ENCODE measurements at places on chromosomes 7 and 10.

DNA sequence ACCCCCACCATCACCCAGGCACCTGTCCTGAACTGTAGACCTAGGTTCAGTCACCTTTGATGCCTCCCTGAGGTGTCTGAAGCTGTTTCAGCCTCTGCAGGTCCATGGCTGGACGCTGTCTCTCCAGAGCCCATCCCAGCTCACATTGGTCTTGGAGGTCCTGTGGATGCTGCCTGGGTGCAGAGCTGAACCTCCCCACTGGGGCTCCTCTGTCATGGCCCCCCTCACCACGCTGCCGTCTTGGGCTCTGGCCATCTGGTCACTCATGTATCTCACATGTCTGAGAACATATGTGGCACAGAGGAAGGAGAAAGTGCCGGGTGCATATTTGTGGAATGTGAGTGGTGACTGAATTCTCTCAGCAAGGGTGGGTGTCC is 108.9 kb downstream of the NKX6-2 start:
- DNase-seq, result no peak

- DNase-seq, result peak; percentile 26
These were observed 13.5 kb downstream of the SLC25A13 start for GRCh38 chr7:96308253-96308949.

GRCh38 chr10:74641659-74642058 is 184.7 kb upstream of the KAT6B start:
- no peak for DNase-seq

GRCh38 chr7:88669913-88670312 is 89.6 kb upstream of the ZNF804B start:
- no peak for DNase-seq

GRCh38 chr7:158282461-158283001 is 305.1 kb downstream of the PTPRN2 start:
- DNase-seq, result no peak

DNA sequence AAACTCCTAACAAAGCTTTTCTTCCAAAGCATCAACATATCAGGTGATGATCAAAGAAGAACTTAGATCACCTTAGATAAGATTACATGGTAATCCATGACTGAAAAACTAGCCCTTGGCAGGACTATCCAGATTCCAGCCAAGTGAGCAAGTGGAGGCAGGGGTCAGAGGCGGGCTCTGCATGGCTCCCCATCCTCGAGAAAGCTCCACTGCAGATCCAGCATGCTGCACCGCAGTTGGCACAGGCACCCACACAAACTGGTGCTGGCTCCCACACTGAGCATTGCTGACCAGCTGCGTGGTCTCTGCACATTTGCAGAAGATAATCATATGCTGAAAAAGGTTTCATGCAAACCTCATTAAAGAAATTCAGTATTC is 10.1 kb downstream of the PSAP start:
- DNase-seq, result no peak

- peak; percentile 31 for DNase-seq
These were observed 164.3 kb downstream of the LCOR start for GRCh38 chr10:96996275-96996965.

GRCh38 chr7:66256281-66256680 is 51.1 kb downstream of the TPST1 start:
- no peak for DNase-seq

- DNase-seq, result peak; percentile 30
These were observed 239.2 kb upstream of the AKR1E2 start for GRCh38 chr10:4586776-4587175.

GRCh38 chr10:117518246-117518645 is 24.3 kb upstream of the EMX2 start:
- no peak for DNase-seq

DNA sequence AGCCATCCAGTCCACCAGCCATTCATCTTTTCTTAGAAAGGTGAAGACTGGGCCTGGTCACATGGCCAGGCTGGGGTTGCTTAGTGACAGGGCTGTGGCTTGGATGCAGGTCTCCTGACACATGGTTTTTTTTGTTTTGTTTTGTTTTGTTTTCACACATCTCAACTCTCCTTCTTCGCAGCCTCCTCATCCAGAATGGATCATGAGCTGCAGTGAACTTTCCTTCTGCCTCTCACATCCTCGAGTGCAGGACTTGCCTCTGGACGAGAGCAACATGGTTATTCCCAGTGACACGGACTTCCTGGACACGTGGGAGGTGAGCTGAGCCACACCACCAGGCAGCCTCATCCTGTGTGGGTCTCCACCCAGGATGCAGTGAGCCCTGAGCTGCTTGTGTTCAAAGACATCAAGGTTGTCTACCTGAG is 9.5 kb downstream of the AKR1E2 start:
- no peak for DNase-seq

DNA sequence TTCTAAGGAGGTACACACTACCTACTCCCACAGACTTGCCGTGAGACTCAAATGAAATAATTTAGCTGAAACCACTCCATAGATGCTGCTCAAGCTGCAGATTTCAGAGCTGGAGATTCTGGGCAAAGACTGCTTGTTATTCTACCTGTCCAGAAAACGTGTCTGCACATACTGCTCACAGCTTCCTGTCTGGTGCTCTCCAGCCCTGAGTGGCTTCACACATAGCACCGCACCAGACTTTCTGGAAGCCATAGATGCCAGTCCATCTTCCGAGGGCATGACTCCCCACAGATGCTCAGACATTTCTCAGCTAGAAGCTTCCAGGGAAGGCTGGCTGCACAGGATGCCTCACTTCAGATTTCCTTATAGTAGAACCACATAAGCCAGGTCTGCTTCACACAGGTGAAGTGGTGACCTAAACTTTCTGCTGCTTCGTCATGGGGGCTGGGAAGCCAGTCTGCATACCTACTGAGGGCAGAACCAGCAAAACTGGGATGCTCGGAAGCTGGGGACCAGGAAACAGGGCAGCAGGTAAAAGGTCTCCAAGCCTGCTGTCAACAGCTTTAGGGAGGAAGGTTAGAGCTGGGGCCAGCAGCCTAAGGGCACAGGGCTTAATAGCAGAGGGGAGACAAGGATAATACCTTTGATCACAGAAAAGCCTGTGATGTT is 18.2 kb downstream of the CCDC6 start:
- no peak for DNase-seq

DNA sequence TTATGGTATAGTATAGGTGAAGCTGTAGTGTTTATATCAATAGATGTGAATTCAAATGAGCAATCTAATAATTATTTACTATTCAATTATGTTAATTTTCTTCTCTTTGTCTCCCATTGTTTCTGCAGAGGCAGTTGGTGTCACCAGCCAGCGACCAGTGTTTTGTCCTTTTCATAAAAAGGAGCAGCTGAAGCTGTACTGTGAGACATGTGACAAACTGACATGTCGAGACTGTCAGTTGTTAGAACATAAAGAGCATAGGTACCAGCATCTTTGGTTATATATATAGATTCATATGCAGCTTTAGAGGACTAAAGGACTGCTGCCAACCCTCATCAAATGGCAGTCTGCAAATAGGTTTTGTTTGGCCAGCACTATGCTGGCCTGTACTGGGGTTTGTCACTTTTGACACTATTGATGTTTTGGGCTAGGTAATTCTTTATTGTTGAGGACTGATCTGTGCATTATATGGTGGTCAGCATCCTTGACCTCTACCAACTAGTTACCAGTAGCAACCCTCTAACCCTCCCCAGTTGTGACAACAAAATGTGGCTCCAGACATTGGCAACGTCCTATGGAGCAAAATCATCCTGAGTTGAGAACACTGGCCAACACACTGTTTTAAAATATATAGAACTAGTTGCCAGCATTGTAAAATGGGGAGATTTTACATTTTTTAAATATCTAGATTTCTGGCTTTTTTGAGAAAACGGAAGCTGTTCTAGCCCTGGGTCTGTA is 59.2 kb downstream of the TRIM24 start:
- no peak for DNase-seq

DNA sequence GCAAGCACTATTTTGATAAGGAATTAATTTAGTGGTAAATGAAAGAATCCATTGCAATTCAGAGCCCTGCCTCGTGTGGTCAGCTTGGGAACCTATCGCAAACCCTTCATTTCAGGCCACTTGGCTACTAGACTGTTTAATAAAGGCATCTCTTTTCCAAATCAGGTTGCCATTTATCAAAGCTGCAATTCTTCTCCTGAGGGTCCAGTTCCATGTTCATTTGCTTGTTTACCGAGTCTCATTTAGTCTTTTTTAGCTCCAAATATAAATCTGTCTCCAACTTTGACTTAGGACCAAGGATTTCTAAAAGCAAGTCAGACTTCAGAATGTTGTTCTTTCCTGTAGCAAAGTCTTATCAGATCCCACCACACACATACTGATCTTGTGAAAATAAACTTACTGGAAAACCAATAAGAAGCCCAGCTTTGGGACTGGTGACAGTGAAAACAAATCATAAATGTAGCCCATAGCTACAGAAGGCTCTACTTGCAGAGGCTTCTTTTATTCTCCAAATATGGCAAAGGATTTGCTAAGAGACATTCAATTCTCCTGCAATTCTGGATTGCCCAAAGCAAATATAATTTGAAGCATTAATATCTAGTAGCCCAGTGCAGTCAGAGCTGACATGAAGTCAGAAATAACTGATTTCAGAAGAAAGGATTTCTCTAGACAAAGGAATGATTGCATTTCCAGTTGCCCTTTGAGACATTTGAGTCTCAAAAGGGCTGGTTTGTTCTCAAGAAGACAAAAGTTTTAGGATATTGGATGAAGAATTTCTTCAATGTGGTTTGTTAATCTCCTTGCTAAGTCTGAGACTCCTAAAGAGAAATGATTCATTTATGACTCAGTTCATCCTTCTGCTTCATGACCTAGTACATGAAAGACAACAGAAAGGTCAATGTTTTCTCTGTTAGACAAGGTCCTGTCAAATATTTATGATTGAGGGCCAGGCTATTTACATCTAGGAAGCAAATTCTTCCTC is 28.0 kb downstream of the PPP1R3C start:
- peak; percentile 87 for DNase-seq

DNA sequence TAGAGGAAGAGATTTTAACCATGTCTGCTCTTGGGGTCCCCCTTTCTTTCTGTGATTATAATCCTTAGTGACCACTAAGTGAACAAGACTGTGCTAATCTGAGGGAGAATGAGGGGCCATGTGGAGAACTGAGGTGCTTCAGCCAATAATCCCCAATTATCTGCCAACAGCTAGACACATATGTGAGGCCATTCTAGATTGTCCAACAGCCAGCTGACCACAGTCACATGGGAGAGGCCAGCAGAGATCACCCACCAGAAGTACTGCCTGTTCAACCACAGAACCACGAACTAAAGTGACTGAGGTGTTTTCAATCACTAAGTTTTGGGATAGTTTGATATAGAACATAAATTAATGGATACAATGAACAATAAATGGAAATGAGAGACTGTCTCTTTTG is 74.3 kb downstream of the SEMA3E start:
- DNase-seq, result no peak

- peak; percentile 98 for DNase-seq
These were observed 18.6 kb downstream of the FOXK1 start for GRCh38 chr7:4700577-4701235.

GRCh38 chr10:14024329-14025202 is 306.2 kb downstream of the FRMD4A start:
- DNase-seq, result no peak

DNA sequence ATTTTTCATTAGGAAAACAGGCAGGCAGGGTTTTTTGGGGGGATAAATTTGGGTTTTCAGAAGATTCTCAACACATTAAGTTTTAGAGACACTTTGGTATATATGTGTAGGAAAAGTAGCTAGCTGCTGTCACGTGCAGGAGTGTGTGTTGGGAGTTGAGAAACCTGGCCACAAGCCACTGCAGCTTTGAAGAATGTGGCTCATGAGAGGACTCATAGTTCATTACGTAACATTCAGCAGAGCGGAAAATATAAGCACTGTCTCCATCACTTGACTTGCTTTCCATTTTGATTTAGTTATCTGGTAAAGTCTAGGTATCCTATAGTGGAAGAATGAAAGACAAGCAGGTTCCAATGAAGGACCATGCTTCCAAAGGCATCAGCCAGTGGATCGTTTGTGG is 31.2 kb downstream of the SMNDC1 start:
- peak; percentile 87 for DNase-seq

DNA sequence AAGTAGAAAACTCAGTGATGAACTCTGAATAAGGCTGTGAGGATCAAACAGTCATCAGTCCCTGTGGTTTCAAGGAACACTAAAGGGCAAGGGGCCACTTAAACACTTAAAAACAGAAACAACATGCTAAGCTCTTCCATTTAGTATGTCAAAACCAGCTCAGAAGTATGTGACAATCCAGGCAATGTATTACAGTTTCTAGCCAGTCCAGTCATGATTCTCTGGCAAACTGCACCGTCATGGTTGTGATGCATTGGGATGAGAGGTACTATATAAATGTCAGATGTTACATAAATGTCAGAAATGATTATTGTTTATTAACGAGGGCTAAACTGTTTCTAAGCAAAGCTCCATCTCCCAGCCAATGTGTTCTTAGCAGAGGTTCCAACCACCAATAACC is 4.7 kb upstream of the CREB5 start:
- DNase-seq, result peak; percentile 79

- DNase-seq, result no peak
These were observed 12.1 kb upstream of the PYROXD2 start for GRCh38 chr10:98427011-98427515.

GRCh38 chr10:21501091-21501490 is 24.4 kb downstream of the SKIDA1 start:
- DNase-seq, result no peak

DNA sequence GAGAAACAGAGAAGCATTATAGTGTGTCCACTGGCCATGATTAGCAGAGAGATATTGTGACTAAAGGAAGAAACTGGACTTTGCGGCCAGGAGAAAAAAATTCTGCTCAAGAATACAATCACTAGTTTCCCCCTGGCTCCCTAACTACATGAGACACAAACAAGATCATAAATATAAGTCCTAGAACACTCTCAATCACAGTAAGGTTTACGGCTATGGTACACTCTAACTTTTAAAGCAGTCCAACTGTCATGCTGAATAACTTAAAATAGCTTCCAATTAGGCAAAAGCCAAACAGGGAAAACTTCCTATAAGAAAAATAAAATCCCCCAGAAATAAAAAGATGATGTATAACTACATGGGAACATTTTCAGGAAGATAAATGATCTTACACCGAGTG is 132.1 kb downstream of the STRA8 start:
- DNase-seq, result no peak

- no peak for DNase-seq
These were observed 40.0 kb downstream of the FIGNL1 start for GRCh38 chr7:50409856-50410745.

DNA sequence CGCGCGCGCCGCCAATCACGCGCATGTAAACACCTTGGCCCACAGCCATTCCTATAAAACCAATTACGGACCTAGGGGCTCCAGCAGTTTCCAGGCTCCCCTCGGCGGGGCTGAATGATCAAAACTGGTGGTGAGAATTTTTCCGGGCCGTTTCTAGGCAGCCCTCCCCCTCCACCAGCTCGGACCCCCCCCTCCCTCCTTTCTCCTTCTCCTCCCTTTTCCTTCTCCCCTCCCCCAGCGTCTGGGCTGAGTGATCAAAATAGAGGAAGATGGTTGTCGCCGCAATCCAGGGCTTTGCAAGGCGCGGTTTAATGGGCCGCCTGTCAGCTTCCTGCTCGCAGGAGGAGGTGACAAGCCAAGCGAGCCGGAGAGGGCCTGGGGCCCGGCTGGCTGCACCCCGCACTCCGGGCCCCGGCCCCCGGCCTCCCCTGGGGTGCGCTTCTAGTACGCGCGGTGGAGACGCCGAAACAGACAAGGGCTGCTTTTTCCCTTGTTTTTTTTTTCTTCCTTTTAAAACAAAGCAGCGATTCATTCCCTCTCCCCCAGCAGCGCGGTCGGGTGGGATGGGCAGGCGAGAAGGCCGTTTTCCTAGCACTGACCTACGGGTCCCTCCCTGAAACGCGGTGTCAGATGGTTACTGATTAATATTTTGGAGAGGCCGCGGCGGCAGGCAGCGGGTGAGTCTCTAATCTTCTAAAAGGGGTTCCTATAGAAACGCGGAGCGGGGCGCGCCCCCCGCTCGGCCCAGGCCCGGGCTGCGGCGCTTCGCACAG is 528 bp upstream of the TNRC18 start:
- peak; percentile 99 for DNase-seq
